ENCODE measurements at places on chromosomes 12 and 14.

DNA sequence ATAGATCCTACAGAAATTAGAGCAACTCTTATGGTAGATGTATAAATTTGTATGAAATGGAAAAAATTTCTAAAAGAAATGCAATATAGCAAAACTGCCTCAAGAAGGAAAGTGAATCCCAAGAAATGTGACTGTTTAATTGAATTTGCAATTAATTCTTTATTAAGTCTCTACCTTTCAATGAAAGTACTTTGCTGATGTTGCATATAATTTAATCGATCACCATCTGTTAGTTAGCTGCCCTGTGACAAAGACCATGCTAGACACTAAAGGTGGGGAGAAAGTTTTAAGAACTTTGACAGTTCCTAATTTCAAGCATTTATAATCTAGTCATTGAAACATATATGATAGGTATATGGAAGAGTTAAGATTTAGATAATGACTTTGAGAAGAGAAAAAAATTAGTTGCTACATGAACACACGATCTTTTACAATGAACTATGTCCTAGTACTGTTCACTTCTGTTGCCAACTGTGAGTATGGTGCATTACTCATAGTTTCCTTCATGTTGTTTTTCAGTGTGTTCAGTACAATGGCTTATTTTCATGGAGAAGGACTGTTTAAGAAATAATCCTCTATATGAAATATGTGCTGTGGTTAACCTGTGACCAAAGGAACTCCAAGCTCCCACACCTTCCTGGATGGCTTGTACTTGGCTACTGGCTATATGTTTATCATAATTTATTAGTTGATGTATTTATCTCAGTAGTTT is 128.4 kb downstream of the METTL25 start:
- DNase-seq, result no peak

GRCh38 chr12:1719139-1719538 is 28.3 kb downstream of the ADIPOR2 start:
- DNase-seq, result no peak

- no peak for DNase-seq
Observed at GRCh38 chr14:57029620-57030253, 219.5 kb upstream of the OTX2 start.

GRCh38 chr12:2336409-2336829 is 283.6 kb downstream of the CACNA1C start:
- DNase-seq, result no peak

- DNase-seq, result no peak
Observed at GRCh38 chr12:2930865-2931264, 28.3 kb upstream of the TEAD4 start.

DNA sequence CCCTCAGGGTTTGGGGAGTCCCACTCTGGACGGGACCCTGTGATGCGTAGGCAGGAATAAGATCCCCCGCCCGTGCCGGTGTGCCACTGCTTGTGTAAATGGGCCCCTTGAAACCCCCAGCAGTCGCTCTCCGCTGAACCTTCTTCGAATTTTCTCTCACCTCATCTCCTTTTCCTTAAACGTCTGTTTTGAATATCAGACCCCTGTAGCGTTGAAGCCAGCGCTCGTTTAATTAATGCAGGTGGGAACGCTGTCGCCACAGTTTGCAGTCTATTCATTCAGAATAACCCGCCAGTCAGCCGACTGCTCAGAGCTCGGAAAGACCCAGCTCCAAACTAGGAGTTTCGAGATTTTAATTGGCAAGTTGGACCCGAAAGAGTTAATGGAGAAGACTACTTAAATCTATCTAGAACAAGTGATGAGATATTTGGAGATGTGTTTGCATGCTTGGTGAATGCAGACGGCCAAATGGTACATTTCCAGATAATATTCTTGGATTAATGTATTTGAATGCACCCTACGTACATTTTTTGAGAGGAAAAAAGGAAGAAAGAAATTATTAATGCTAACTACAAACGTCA is 739 bp upstream of the PPP2R5E start:
- no peak for DNase-seq

DNA sequence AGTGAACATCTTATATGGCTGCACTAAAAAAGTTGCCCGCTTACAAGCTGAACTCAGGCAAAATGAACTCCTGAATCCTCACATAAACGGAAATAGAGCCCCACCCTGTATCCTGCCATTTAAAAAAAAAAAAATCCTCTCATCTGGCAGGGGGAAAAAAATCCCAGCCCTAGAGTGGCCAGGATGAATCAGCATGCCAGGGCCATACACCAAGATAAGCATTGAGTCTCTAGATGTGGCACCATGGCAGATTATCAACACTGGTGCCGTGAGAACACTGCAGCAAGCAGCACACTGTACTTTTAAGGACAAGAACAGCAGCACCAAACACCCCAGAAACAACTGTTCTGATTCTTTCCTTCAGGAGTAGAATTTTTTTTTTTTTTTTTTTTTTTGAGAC is 65.5 kb downstream of the RASSF3 start:
- DNase-seq, result no peak

GRCh38 chr14:104299993-104300761 is 161.8 kb downstream of the KIF26A start:
- no peak for DNase-seq

GRCh38 chr14:92785667-92786426 is 8.3 kb upstream of the GOLGA5 start:
- DNase-seq, result no peak

- DNase-seq, result no peak
Observed at GRCh38 chr14:72741826-72742117, 152.1 kb downstream of the DPF3 start.
